Lower leg skin (tissue), 4 donors: ENCODE measurements at places on chromosomes 5 and 9. TPM values are rescaled to one million over a fixed set of nuclear protein-coding genes. Genes with fewer than 3 reads are reported as not detected.

- DNase-seq, result no peak
These were observed 18.0 kb upstream of the MRNIP start for GRCh38 chr5:179876610-179876952.

GRCh38 chr5:162384225-162384624, 316.7 kb downstream of the GABRG2 start:
- no peak for DNase-seq

- no peak for DNase-seq
These were observed 113.0 kb downstream of the RPS23 start for GRCh38 chr5:82164977-82165713.

GRCh38 chr5:125961150-125961549, 462.1 kb upstream of the GRAMD2B start:
- no peak for DNase-seq

- no peak for DNase-seq
These were observed 3.9 kb downstream of the VCAN start for GRCh38 chr5:83475391-83475863.

GRCh38 chr9:127796852-127797370, 5.8 kb upstream of the FPGS start:
- no peak for DNase-seq

- DNase-seq, result no peak
These were observed 16.9 kb downstream of the RABL6 start for GRCh38 chr9:136824496-136825225.

- DNase-seq, result no peak
These were observed 58.3 kb downstream of the FBXL7 start for GRCh38 chr5:15558240-15558639.

DNA sequence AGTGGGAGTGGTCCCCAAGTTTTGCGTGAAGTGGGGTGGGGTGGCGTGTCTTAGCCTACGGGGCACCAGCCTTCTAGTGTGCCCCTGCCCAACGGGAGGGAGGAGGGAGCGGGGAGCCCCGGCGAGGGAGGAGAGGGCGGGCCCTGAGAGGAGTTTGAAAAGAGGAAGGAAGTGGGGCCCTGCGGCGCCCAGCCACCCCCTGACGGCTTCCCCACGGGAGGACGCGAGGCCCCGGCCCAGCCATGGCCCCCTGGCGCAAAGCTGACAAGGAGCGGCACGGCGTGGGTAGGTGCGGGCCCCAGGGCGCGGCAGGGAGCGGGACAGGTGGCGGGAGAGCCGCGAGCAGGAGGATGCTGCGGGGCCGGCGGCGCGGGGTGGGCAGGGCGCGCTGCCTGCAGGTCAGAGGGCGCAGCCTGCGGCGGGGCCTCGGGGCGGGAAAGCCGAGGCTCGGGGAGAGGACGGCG, at the start of gene DOCK2:
DOCK2 (plus strand) TSS at position 191 of the 464 bp plus-strand sequence; CDS start at position 243, 52 bp downstream.
- no peak for DNase-seq

DNA sequence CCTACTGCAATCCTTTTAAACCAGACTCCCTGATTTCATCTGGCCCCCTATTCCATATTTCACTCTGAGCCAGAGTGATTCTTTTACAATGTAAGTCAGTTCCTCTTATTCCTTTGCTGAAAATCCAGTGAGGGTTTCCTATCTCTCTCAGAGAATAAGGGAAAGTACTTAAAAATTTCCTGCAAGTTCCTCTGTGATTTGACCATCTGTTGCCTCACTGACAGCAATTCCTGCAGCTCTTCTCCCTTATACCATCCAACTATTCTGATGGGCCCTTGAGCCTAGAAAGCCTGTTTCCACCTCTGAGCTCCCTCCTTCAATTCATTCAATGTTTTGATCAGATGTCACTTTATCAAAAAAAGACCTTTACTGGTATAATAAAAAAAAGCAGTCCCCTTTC, 317.1 kb upstream of the CCNH start:
- DNase-seq, result no peak

The PCDHGA5 gene
- 0.51 TPM for total RNA-seq

The LECT2 gene
- total RNA-seq, result not detected

The SPACA9 gene
- 14.7 TPM for total RNA-seq

The ALDH7A1 gene
- total RNA-seq, result 26.1 TPM

The THBS4 gene
- 0.86 TPM for total RNA-seq
